ENCODE measurements at places on chromosomes 7 and 10. TPM values are rescaled to one million over a fixed set of nuclear protein-coding genes. Genes with fewer than 3 reads are reported as not detected.

DNA sequence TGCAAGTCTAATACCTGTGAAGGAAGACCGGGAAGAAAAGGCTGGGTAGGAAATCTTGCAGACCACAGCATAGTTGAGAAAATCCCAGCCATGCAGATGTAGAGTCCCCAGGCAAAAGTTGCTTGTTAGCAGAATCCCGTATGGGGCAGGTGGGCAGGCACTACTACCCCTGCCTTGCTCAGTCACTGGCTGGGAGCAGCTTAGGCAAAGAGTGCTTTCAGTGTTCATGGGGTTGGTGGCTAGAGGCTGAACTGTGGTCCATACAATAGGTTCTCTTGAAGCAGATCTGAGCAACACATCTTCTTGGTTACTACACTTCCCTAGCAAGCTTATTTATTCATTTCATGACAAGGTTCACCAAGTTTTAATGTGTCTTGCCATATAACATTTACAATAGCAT is 92.6 kb downstream of the AHCYL2 start:
- no peak for DNase-seq

GRCh38 chr10:98925651-98926050 is 310.0 kb downstream of the HPSE2 start:
- no peak for DNase-seq

DNA sequence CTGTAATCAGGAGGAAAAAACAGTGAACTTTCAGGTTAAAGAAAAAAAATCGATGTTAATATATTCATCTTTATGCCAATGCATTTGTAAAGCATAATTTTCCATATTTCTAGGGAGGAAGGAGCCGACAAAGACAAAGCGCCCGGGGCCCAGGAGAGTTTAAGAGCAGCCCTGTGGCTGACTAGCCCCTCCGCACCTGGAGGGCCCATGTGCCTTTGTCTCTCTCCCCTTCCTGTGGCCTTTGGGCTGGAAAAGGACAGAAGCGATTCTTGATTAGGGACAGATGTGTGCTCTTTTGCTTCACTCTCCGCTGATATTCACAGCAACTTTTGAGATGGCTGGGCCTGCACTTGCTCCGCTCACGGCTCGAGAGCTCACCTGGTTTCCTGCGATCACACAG is 23.1 kb downstream of the DDC start:
- no peak for DNase-seq

DNA sequence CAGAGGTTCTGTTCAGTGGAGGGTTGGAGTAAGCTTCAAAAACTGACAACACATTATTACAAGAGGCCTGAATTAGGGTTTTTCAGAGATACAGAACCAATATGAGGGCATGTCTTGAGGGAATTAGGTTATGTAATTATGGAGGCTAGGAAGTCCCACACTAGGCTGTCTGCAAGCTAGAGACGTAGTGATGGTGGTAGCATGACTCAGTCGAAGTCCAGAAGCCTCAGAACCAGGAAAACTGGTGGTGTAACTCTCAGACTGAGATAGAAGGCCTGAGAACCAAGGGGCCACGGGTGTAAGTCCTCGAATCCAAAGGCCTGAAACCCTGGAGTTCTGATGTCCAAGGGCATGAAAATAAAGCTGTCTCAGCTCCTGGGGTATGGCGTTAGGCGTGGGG is 35.6 kb downstream of the ZNF518A start:
- DNase-seq, result no peak

GIMAP2 gene
- 19.5 TPM for total RNA-seq

GPAM gene
- 9.9 TPM for total RNA-seq

GRCh38 chr7:157468221-157469111 is 131.7 kb downstream of the DNAJB6 start:
- DNase-seq, result no peak

GRCh38 chr7:6232534-6232933 is 39.9 kb downstream of the CYTH3 start:
- no peak for DNase-seq

DNA sequence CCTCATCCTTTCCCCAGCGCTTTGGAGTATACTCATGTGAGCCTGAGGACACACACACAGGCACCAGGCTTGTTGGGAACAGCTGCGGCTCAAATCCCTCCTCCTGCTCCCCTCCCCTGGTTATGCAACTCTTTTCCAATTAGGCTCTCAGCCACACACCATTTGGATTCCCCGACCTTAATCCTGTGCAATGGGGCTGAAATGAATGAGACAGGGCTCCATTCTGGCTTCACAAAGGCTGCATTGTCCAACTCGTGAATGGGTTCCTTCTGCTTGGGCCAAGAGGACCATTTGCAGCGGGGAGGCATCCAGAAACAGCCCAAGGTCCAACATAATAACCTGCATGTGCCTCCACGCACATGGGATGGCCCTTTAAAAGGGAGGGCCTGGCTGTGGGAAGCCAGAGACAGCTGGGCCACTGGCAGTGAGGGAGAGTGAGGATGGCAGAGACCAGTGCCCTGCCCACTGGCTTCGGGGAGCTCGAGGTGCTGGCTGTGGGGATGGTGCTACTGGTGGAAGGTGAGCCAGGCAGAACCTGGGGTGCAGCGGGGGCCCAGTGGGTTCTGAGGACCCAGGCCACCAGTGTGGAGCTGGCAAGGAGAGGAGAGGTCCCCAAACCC is at the start of gene RGR:
TSS of gene RGR (plus strand) at position 403 of the 620 bp plus-strand sequence. CDS start at position 441, 38 bp downstream.
- DNase-seq, result no peak

WNT8B gene
- total RNA-seq, result not detected

- DNase-seq, result no peak
These were observed 214.5 kb downstream of the NSUN6 start for GRCh38 chr10:18436902-18437301.
